ENCODE measurements at places on chromosomes 6 and 20.

- no peak for DNase-seq
Measured at GRCh38 chr6:70668499-70668812, 773 bp downstream of the SMAP1 start.

GRCh38 chr6:20313960-20314530 lies 87.6 kb upstream of the E2F3 start:
- DNase-seq = no peak

GRCh38 chr20:399182-399707 lies 8.9 kb upstream of the RBCK1 start:
- no peak for DNase-seq

DNA sequence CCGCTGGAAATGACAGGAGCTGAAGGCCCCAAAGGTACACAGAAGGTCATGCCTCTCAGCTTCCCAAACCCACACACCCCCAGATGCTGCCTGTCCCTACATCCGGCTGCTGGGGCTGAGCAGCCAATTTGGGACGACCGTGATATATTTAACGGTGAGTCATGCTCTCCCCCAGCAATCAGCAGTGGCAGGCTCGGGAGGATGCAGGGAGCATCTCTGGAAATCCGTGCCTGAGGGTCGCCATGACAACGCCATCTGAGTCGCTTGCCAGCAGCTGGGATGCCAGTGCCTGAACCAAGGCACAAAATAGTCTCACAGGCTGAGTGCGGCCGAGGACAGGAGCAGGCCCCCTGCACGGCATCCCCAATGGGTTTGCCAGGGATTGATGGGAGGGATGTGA lies 57.9 kb downstream of the KCNB1 start:
- DNase-seq = no peak

GRCh38 chr6:43964659-43965570 lies 162.3 kb downstream of the MRPL14 start:
- no peak for DNase-seq

GRCh38 chr20:36624944-36625324 lies 19.4 kb downstream of the RAB5IF start:
- no peak for DNase-seq

- no peak for DNase-seq
Measured at GRCh38 chr20:31747640-31748039, 8.6 kb downstream of the TPX2 start.

DNA sequence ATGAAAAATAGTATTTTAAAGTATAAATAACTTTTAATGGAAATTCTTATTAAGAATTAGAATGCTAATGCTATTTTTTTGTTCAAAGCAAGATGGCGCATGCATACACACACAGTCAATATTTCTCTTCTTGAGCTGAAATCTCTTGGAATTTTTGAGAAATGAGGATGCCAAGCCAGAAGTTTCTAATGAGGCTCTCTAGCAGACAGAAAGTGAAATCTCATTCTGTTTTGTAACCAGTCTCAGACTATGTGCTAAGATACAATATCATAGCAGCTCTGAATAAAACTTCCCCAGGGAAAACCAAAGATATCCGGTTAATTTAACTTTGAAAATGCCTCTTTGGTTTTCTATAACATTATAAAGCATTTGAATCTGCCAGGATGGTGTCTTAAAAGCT lies 97.2 kb upstream of the HDAC2 start:
- no peak for DNase-seq

- DNase-seq = no peak
Measured at GRCh38 chr6:152270301-152270925, 366.7 kb downstream of the SYNE1 start.

Data from esophagus squamous epithelium (tissue), 5 donors.